ENCODE measurements at places on chromosomes 7 and 10.

- DNase-seq = no peak
- H3K36me3 ChIP-seq = no peaks in the 10 kb centered on the region
- no peaks in the 10 kb centered on the region for H3K4me1 ChIP-seq
- H3K27ac ChIP-seq = no peak overlapping the region
- no peak overlapping the region for H3K4me3 ChIP-seq
Measured at GRCh38 chr10:114990586-114990985, 52.6 kb downstream of the TRUB1 start.

GRCh38 chr10:124256151-124256550 is 162.6 kb downstream of the OAT start:
- H3K27ac ChIP-seq = no peak overlapping the region
- no peak overlapping the region for H3K4me3 ChIP-seq
- DNase-seq = no peak
- H3K4me1 ChIP-seq = peaks cover 37% of the 10 kb centered on the region
- H3K27me3 ChIP-seq = no peaks in the 10 kb centered on the region

- DNase-seq = no peak
- H3K4me3 ChIP-seq = no peak overlapping the region
- no peaks in the 10 kb centered on the region for H3K4me1 ChIP-seq
- H3K27me3 ChIP-seq = no peaks in the 10 kb centered on the region
Measured at GRCh38 chr7:107614425-107614824, 34.4 kb downstream of the BCAP29 start.

GRCh38 chr7:102236592-102237287 is 49.9 kb upstream of the SH2B2 start:
- peaks cover 93% of the 10 kb centered on the region for H3K36me3 ChIP-seq
- DNase-seq = no peak
- no peak overlapping the region for H3K4me3 ChIP-seq

DNA sequence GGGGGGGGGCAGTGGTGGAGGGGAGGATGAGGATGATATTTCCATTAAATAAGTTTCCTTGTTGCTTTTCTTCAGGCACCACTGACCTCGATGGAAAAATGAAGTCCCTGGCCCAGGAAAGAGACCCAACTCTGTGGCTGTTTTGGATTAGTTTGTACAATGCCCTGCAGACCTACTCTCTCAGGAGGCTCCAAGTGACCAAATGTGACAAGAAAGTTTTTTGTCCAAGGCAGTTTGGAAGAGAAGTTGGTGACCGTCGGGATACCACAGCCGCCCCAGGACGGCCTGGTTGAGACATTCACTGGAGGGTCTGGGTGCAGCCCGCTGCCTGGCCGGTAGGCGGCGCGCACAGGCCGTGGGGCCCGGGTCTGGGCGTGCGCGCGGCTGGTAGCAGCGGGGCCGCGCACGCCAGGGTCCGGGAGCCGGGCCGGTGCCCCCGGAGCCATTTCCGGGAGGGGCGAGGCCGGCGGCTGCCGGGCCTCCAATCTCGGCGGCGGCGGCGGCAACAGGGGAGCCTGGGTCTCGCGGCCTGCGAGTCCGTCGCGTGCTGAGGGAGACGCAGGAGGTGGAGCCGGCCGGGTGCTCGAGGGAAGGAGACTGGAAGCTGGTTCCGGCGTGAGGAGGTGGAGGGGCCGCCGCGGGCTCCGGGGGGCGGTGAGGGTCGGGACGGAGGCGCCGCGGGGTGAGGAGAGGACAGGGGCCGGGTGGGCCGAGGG is at the start of gene SGPL1:
Gene SGPL1, plus strand, starts transcription at position 445 of the 716 bp plus-strand sequence. CDS start 906 bp downstream, outside the sequence.
- no peaks in the 10 kb centered on the region for H3K27me3 ChIP-seq
- H3K27ac ChIP-seq = peak within 1 kb of the TSS; percentile 86
- H3K36me3 ChIP-seq = no peaks in the 10 kb centered on the region
- H3K4me3 ChIP-seq = peak within 1 kb of the TSS; percentile 86
- H3K4me1 ChIP-seq = peaks cover 8% of the 10 kb centered on the region

GRCh38 chr7:27181795-27182275 is 3.2 kb downstream of the HOXA11 start:
- no peak overlapping the region for H3K27ac ChIP-seq
- no peak overlapping the region for H3K4me3 ChIP-seq
- no peak for DNase-seq
- H3K27me3 ChIP-seq = peaks cover 63% of the 10 kb centered on the region
- peaks cover 35% of the 10 kb centered on the region for H3K4me1 ChIP-seq

DNA sequence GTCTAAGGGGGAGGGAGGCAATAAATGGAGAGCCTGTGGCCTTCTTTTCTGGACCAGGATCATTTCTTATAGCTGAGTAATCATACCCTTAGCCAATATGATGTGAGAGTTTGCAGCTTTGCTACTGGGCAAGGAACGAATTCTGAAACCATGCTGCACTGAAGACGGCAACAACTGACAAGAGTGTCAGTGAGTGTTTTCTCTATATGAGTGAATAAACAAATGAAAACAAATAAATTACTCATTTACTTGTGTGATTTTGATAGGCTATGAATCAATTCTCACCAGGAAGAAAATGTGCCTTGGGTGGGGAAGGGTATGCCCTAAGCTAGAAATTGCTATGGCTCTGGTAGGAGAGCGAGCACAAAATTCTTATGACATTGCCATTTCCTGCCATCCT is 79.4 kb upstream of the LRRN3 start:
- no peak overlapping the region for H3K4me3 ChIP-seq
- H3K27me3 ChIP-seq = no peaks in the 10 kb centered on the region
- H3K4me1 ChIP-seq = peaks cover 13% of the 10 kb centered on the region
- H3K36me3 ChIP-seq = no peaks in the 10 kb centered on the region

DNA sequence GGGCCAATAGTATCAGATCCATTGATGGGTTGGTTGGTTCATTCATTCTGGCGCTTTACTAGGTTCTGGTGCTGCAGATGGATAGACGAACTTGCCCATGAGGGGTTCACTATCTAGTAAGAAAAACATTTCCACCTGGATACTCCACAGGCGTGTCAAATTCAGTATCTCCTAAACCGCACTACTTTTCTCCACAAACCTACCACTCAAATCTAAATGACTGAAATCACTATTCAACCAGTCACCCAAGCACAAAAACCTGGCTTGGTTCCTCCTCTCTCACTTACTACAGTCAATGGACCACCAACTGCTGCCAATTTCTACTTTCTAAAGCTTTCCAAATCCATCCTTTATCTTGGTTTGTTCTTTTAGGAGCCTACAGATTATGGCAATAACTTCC is 572 bp downstream of the AGK start:
- H3K27me3 ChIP-seq = no peaks in the 10 kb centered on the region
- no peak for DNase-seq
- H3K27ac ChIP-seq = peak overlapping the region; percentile 69
- peak overlapping the region; percentile 88 for H3K4me3 ChIP-seq
- peaks cover 13% of the 10 kb centered on the region for H3K36me3 ChIP-seq

DNA sequence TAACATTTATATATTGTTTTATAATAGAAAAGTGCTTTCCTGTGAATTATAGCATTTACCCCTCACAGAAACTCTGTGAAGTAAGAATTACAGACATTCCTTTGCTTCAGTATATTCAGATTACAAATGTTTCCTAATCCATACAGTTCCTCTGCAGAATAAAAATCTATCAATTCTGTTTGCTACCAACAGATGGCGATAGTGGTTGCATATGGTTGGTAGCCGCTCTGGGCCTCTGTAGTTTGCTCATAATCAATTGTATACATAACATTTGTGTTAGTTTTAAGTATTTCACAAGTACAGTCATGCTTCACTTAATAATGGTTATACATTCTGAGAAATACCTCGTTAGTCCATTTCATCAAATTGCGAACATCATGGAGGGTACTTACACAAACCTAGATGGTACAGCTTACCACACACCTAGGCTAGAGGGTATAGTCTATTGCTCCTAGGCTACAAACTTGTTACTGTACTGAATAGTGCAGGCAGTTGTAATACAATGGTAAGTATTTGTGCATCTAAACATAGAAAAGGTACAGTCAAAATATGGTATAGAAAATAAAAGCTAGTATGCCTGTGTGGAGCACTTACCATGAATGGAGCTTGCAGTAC is 94.4 kb upstream of the STEAP4 start:
- H3K4me1 ChIP-seq = peaks cover 8% of the 10 kb centered on the region
- H3K27me3 ChIP-seq = no peaks in the 10 kb centered on the region
- no peak overlapping the region for H3K4me3 ChIP-seq

DNA sequence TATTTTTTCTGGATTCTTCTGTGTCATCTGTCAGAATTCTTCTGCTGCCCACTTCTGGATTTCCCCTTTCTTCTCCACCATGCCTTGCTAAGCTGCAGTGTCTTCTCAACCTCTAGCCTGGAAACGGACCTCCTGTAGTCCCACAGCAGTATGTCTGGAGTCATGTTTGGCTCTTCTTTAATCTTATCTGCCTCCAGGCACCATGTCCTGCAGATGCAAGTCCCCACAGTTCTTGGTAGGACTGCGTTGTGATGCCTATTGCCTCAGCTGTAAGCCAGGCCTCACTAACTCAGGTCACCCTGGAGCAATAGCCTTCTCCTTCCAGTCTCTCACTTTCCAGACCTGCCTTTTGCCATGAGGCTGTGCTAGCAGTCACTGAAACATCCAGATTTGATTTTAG is 268.3 kb downstream of the POM121L12 start:
- H3K27me3 ChIP-seq = no peaks in the 10 kb centered on the region
- no peak for DNase-seq
- no peaks in the 10 kb centered on the region for H3K4me1 ChIP-seq
- no peak overlapping the region for H3K27ac ChIP-seq
- H3K4me3 ChIP-seq = no peak overlapping the region
- H3K36me3 ChIP-seq = no peaks in the 10 kb centered on the region

DNA sequence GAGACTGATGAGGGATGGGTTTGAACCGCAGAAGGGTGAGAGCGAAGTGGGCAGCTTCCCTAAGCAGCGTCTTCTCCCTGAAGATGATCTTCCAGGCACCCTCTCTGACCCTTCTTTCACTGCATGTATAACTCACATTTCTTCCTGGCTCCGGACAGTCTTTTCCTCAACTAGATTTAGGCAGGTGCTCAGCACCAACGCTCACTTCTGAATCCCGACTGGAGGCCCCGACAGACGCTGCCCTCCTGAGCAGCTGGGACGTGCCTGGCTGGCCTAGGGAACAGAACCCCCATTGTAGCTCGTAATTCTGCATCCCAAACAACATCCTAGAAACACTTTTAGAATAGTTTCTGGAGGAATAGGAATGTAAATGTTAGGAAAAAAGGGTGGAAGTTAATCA is 206.6 kb downstream of the DIP2C start:
- H3K4me1 ChIP-seq = no peaks in the 10 kb centered on the region
- no peak overlapping the region for H3K27ac ChIP-seq
- DNase-seq = no peak
- no peaks in the 10 kb centered on the region for H3K36me3 ChIP-seq
- no peaks in the 10 kb centered on the region for H3K27me3 ChIP-seq
- H3K4me3 ChIP-seq = no peak overlapping the region

DNA sequence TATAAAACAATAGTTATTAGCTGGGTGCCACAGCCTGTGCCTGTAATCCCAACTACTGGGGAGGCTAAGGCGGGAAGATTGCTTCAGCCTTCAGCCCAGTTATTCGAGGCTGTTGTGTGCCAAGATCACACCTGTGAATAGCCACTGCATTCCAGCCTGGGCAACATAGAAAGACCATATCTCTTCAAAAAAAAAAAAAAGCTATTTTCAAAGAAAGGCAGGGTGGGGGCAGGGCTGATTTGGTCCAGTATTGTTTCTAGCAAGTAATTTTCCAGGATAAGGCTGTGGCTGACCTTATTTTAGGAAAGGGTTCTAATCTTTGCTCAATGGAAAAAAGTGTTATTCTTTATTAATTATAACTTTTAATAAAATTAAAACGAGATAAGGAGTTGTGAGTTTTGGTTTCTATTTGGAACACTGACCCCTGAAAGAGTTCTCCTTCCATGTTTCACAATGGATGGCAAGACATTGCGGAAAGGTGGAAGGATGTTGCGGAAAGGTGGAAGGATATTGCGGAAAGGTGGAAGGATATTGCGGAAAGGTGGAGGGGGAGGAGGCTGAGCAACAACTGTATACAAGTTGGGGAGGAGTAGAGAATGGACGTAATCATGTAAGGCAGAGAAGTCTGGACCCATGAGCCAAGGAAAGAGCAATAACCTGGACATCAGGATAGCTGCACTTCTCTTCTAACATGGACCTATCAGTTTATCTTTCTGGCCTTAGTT is 1.5 kb upstream of the C1GALT1 start:
- DNase-seq = no peak
- H3K36me3 ChIP-seq = peaks cover 4% of the 10 kb centered on the region
- H3K4me3 ChIP-seq = peak overlapping the region; percentile 51
- peaks cover 47% of the 10 kb centered on the region for H3K4me1 ChIP-seq

DNA sequence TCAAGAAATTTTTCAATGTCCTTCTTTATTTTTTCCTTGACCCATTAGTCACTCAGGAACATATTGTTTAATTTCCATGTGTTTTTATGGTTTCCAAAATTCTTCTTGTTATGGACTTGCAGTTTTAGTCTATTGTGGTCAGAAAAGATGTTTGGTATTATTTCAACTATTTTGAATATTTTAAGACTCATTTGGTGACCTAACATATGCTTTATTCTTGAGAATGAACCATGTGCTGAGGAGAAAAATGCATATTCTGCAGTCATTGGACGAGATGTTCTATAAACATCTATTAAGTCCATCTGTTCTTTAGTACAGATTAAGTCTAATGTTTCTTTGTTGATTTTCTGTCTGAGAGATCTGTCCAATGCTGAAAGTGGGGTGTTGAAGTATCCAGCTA is 42.3 kb upstream of the MDFIC start:
- no peaks in the 10 kb centered on the region for H3K36me3 ChIP-seq
- H3K4me3 ChIP-seq = no peak overlapping the region
- no peak overlapping the region for H3K27ac ChIP-seq
- no peaks in the 10 kb centered on the region for H3K4me1 ChIP-seq
- no peak for DNase-seq

- no peaks in the 10 kb centered on the region for H3K36me3 ChIP-seq
- H3K27ac ChIP-seq = no peak overlapping the region
- H3K27me3 ChIP-seq = no peaks in the 10 kb centered on the region
- DNase-seq = no peak
- no peak overlapping the region for H3K4me3 ChIP-seq
- no peaks in the 10 kb centered on the region for H3K4me1 ChIP-seq
Measured at GRCh38 chr7:117362294-117362888, 39.5 kb upstream of the WNT2 start.

- H3K36me3 ChIP-seq = peaks cover 6% of the 10 kb centered on the region
- no peak overlapping the region for H3K4me3 ChIP-seq
- DNase-seq = peak; percentile 42
Measured at GRCh38 chr7:140810830-140811556, 113.7 kb downstream of the BRAF start.

GRCh38 chr10:22103701-22104470 is 100.4 kb upstream of the DNAJC1 start:
- H3K27ac ChIP-seq = no peak overlapping the region
- no peaks in the 10 kb centered on the region for H3K4me1 ChIP-seq
- no peaks in the 10 kb centered on the region for H3K27me3 ChIP-seq

- no peaks in the 10 kb centered on the region for H3K4me1 ChIP-seq
- no peaks in the 10 kb centered on the region for H3K27me3 ChIP-seq
- H3K4me3 ChIP-seq = no peak overlapping the region
Measured at GRCh38 chr7:43492896-43493295, 90.0 kb upstream of the STK17A start.

- no peak for DNase-seq
- peaks cover 14% of the 10 kb centered on the region for H3K4me1 ChIP-seq
- no peaks in the 10 kb centered on the region for H3K36me3 ChIP-seq
- H3K27ac ChIP-seq = no peak overlapping the region
Measured at GRCh38 chr7:1054861-1055450, 10.6 kb downstream of the GPR146 start.

Data from CD14-positive monocyte (primary cell).